Sigmoid colon (tissue), 7 donors: ENCODE measurements at places on chromosomes 1 and 21. TPM values are rescaled to one million over a fixed set of nuclear protein-coding genes. Genes with fewer than 3 reads are reported as not detected.

The SPRR2B gene
- polyA plus RNA-seq: not detected

The IGSF21 gene
- not detected for polyA plus RNA-seq

The RHCE gene
- polyA plus RNA-seq: not detected

The IL20 gene
- polyA plus RNA-seq: not detected

The NES gene
- 6.9 TPM for polyA plus RNA-seq

The C1QA gene
- polyA plus RNA-seq: 201 TPM

The BCL2L15 gene
- 87.9 TPM for polyA plus RNA-seq

The LIPI gene
- polyA plus RNA-seq: not detected

The KCND3 gene
- 0.23 TPM for polyA plus RNA-seq

The S100A3 gene
- 3.9 TPM for polyA plus RNA-seq

The DBT gene
- 3.0 TPM for polyA plus RNA-seq

The SLC44A3 gene
- 12.5 TPM for polyA plus RNA-seq

The CFAP57 gene
- not detected for polyA plus RNA-seq

The NPHP4 gene
- 6.3 TPM for polyA plus RNA-seq

The C1QC gene
- 579 TPM for polyA plus RNA-seq

The CLCA1 gene
- 184 TPM for polyA plus RNA-seq

The TTLL10 gene
- 0.70 TPM for polyA plus RNA-seq

The TMEM240 gene
- polyA plus RNA-seq: 3.7 TPM

The CYP4Z1 gene
- polyA plus RNA-seq: not detected

The NBPF10 gene
- 1.0 TPM for polyA plus RNA-seq

The LAMTOR2 gene
- 245 TPM for polyA plus RNA-seq

The TRIM63 gene
- polyA plus RNA-seq: 0.46 TPM

The ATP5PB gene
- 849 TPM for polyA plus RNA-seq

The FMO2 gene
- polyA plus RNA-seq: 0.23 TPM

The DNASE2B gene
- not detected for polyA plus RNA-seq

The RPAP2 gene
- polyA plus RNA-seq: 6.2 TPM

The SIM2 gene
- 0.01 TPM for polyA plus RNA-seq

The S100A7A gene
- not detected for polyA plus RNA-seq

The SPRR2G gene
- polyA plus RNA-seq: not detected

The C1orf116 gene
- 22.4 TPM for polyA plus RNA-seq

The RIMKLA gene
- 2.6 TPM for polyA plus RNA-seq

The FCRL6 gene
- polyA plus RNA-seq: not detected

The FAM177B gene
- 40.5 TPM for polyA plus RNA-seq

The CFAP45 gene
- polyA plus RNA-seq: not detected

The HUNK gene
- polyA plus RNA-seq: 2.6 TPM

The CHI3L1 gene
- 1.2 TPM for polyA plus RNA-seq

The KLHDC8A gene
- 0.69 TPM for polyA plus RNA-seq

The AMPD1 gene
- not detected for polyA plus RNA-seq

The TRAF3IP3 gene
- polyA plus RNA-seq: 1.8 TPM

The FBLIM1 gene
- 107 TPM for polyA plus RNA-seq

The PDE9A gene
- 103 TPM for polyA plus RNA-seq

The RNU1-1 gene
- not detected for polyA plus RNA-seq

The CXADR gene
- polyA plus RNA-seq: 9.0 TPM

The VSIG8 gene
- polyA plus RNA-seq: not detected

The EDN2 gene
- polyA plus RNA-seq: 4.8 TPM

The GBP4 gene
- 1.8 TPM for polyA plus RNA-seq

The TSPAN2 gene
- 1.8 TPM for polyA plus RNA-seq

The LCE1B gene
- not detected for polyA plus RNA-seq

The GBP2 gene
- 39.5 TPM for polyA plus RNA-seq

The AKNAD1 gene
- polyA plus RNA-seq: not detected

The DYRK3 gene
- polyA plus RNA-seq: 1.3 TPM

The SNRNP40 gene
- 36.2 TPM for polyA plus RNA-seq

The FBXO28 gene
- polyA plus RNA-seq: 10.2 TPM

The DIO1 gene
- polyA plus RNA-seq: not detected

The KCNK2 gene
- 0.60 TPM for polyA plus RNA-seq

The IFNLR1 gene
- 8.7 TPM for polyA plus RNA-seq

The LCE2C gene
- polyA plus RNA-seq: not detected

The VWA5B1 gene
- polyA plus RNA-seq: 0.22 TPM

The AXDND1 gene
- 5.1 TPM for polyA plus RNA-seq
